ENCODE measurements at places on chromosomes 12 and 14. TPM values are rescaled to one million over a fixed set of nuclear protein-coding genes. Genes with fewer than 3 reads are reported as not detected.

- no peak overlapping the region for H3K4me3 ChIP-seq
- no peaks in the 10 kb centered on the region for H3K27me3 ChIP-seq
- peaks cover 16% of the 10 kb centered on the region for H3K4me1 ChIP-seq
These were observed 28.4 kb downstream of the IRAK3 start for GRCh38 chr12:66217342-66217917.

DNA sequence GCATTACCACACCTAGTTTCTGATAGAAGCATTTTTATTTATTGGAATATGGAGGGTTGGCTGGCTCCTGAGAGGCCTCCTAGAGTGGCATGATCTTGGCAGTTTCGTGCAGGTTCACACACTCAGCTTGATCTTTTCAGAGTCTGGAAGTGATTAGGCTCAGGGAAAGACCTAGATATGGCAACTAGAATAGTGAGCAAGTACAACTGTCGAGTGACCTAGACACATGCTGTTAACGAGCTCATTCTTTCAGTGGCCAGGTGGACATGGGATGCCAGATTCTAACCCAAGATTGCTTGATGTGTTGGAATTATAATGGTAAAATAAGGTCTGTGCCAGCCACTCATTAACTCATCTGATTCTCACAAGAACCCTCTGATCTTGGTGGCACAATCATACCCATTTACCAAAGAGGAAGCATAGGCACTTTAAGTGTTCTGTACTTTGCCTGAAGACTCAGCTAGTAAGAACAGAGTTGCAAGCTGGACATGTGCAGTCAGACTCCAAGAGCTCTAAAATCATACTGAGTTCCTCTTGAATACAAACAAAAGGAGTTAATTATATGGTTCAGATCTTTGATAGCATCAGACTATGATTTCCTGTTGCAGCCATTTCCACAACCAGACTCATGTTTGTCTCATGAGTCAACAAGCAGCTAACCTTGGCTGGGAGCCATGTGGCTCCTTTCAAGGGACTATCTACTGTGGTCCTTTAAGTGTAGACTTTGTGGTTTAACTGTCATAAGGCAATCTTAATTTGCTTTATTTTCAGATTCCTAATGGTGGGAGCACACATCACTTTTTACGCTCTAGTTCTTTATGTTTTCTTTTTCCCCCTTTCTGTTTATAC lies 144.2 kb downstream of the PLEKHA5 start:
- no peak overlapping the region for H3K27ac ChIP-seq
- H3K4me1 ChIP-seq = peaks cover 48% of the 10 kb centered on the region
- H3K27me3 ChIP-seq = no peaks in the 10 kb centered on the region
- H3K36me3 ChIP-seq = no peaks in the 10 kb centered on the region
- DNase-seq = peak; percentile 96
- H3K4me3 ChIP-seq = no peak overlapping the region

Gene RBP5
- total RNA-seq = not detected

DNA sequence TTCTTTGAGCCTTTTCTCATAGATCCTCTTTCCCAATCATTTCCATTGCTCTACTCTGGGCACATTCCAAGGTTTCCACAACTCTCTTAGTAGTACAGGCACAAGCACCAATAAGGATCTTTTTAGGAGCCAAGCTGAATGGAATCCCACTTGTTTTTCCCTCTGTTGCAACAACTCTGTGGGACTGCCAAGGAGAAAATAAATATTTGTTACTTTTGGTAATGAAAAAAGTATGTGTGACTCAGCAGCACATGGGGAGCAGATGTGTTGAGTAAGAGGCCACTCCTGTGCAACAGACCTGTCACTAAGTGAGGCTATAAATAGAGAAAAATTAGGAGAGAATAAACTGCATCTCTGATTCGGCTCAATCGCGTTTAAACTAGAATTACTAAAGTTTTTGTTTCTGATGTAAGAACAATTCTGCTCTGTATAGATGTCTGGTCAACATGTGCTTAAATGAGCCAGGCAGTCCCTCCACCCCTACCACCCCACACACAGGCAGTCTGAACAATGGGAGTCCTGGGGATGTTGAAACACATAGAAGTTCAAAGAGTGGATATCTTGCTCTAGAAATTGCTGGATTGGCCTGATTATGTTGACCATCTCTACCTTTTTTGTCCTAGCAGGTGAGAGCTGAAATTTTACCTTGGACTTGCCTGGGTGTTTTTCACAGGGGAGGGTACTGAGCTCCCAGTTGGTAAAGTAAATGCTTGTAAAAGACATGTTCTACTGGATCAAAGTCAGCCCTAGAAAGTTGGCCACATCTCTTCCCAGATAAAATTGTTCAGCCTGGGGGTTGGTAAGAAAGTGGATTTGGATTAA lies 244.3 kb upstream of the NOVA1 start:
- no peak overlapping the region for H3K27ac ChIP-seq
- H3K27me3 ChIP-seq = no peaks in the 10 kb centered on the region
- no peak overlapping the region for H3K4me3 ChIP-seq
- DNase-seq = peak; percentile 42
- no peaks in the 10 kb centered on the region for H3K4me1 ChIP-seq

- no peaks in the 10 kb centered on the region for H3K36me3 ChIP-seq
- H3K4me1 ChIP-seq = no peaks in the 10 kb centered on the region
- no peak for DNase-seq
These were observed 36.3 kb downstream of the IL31 start for GRCh38 chr12:122137681-122138080.

DNA sequence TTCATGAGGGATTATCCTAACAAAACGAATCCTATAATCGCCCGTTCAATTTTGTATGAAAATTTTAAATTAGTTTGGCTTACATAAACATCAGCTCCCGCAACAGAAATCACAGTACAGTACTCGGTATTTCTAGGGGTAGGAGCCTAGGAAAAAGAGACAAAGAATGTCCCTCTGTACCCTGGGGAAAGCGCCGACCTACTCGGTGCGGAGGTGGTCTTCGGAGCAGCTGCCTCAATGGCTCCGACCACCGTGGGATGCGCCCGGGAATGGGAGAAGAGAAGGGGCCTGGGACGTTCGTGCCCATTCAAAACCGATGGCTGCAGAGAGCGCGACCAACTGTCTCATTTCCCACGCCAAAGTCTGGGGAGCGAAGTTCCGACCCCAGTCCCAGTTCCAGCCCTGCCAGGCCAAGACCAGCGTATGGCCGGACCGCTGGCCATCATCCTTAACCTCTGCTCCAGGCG lies 618 bp downstream of the GNPNAT1 start:
- peak overlapping the region; percentile 73 for H3K4me3 ChIP-seq
- H3K27ac ChIP-seq = peak overlapping the region; percentile 83
- peaks cover 13% of the 10 kb centered on the region for H3K4me1 ChIP-seq
- no peaks in the 10 kb centered on the region for H3K27me3 ChIP-seq
- no peaks in the 10 kb centered on the region for H3K36me3 ChIP-seq

DNA sequence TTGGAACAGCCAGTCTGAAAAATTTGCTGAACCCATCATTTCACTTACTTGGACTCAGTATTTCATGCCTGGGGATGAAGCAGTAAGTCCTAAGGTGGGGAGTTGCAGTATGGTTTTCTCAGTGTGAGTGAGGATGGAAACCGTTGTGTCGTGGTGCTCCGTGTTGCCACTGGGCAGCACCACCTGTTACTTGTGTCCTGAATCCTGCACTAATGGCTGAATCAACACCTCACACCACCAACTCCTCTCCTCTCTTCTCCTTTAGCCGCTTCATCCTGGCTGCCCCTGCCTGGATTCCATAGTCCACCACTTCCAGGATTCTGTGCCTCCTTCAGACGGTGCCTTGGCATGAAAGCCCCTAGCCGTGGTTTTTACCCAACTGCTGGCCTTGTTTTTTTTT lies 3.0 kb upstream of the EP400 start:
- H3K4me3 ChIP-seq = no peak overlapping the region
- no peak for DNase-seq
- no peaks in the 10 kb centered on the region for H3K4me1 ChIP-seq
- H3K27ac ChIP-seq = no peak overlapping the region

GRCh38 chr12:39672976-39673375 lies 53.4 kb upstream of the ABCD2 start:
- no peaks in the 10 kb centered on the region for H3K4me1 ChIP-seq
- no peak for DNase-seq
- no peaks in the 10 kb centered on the region for H3K36me3 ChIP-seq
- H3K27me3 ChIP-seq = no peaks in the 10 kb centered on the region
- no peak overlapping the region for H3K27ac ChIP-seq
- no peak overlapping the region for H3K4me3 ChIP-seq

Gene ARID4A
- total RNA-seq = 24.9 TPM

GRCh38 chr14:59359431-59360124 lies 105.6 kb downstream of the GPR135 start:
- H3K27me3 ChIP-seq = no peaks in the 10 kb centered on the region
- no peak overlapping the region for H3K4me3 ChIP-seq
- H3K27ac ChIP-seq = no peak overlapping the region
- H3K4me1 ChIP-seq = peaks cover 38% of the 10 kb centered on the region
- peak; percentile 33 for DNase-seq
- no peaks in the 10 kb centered on the region for H3K36me3 ChIP-seq

Gene SYT10
- total RNA-seq = not detected

Gene SMCO2
- total RNA-seq = not detected

DNA sequence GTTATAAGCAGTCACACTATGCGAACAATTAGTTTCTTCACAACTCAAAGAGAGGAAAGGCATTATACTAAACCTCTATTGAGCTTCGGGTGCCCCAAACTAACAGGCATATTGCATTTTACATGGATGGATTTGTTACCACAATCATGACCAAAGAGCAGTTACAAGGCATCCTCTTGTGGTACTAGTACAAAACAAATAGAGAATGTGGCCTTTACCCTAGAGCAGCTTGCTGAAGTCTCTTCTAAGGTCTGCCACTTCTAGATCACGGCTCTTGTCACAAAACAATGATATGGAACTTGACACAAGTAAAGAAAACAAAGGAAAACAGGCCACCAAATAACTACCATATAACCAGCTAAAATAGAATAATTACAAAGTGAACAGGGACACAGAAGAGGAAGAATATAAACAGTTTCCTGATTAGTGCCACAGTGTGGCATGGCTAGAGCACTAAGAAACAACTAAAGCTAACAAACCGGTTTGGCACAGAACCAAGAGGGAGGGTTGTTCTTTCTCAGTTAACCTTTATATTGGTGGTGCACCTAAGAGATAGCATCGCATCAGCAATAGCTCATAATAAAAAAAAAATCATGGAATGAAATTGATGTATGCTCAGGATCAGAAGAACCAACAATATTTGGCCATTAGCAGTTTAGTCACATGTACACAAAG lies 209.7 kb upstream of the ATP2B1 start:
- H3K4me1 ChIP-seq = no peaks in the 10 kb centered on the region
- H3K36me3 ChIP-seq = no peaks in the 10 kb centered on the region

Gene SRGAP1
- 9.7 TPM for total RNA-seq

Gene NGB
- total RNA-seq = not detected

Gene PALS1
- total RNA-seq = 93.2 TPM

Gene HECTD4
- total RNA-seq = 52.1 TPM

Gene KLRB1
- total RNA-seq = not detected

Gene RNASE11
- total RNA-seq = not detected

Gene RD3L
- not detected for total RNA-seq

GRCh38 chr12:47755655-47756562 lies 2.8 kb downstream of the RAPGEF3 start:
- no peaks in the 10 kb centered on the region for H3K27me3 ChIP-seq
- peaks cover 30% of the 10 kb centered on the region for H3K4me1 ChIP-seq
- no peak overlapping the region for H3K27ac ChIP-seq
